GM13976 (cell line): ENCODE measurements at places on chromosomes 2 and 18.

- DNase-seq, result no peak
These were observed 60.5 kb upstream of the LGALSL start for GRCh38 chr2:64393383-64394010.

- DNase-seq, result no peak
These were observed 17.9 kb upstream of the COL6A3 start for GRCh38 chr2:237431837-237432236.

- DNase-seq, result no peak
These were observed 12.8 kb upstream of the FSHR start for GRCh38 chr2:49167131-49167530.

DNA sequence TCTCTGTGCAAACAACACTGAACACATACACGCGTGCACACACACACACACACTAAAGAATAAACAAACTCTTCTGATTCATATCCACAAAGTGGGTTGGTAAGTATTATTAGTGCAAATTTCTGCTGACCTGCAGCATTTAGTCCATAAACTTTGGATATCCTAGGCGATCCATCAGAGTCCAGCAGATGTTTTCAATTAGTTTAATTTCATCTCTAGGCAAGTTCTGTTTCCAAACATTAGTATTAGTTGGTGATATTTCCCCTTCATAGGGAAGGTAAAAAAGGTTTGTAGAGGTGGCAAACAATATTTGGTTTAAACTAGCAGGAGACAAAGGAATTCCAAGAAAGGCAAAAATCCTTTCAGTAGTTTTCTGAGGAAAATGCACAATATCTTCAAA lies 5.7 kb downstream of the DSEL start:
- DNase-seq, result no peak
